ENCODE measurements at places on chromosomes 16 and 17. TPM values are rescaled to one million over a fixed set of nuclear protein-coding genes. Genes with fewer than 3 reads are reported as not detected.
A peak's percentile ranks its signal among the peaks of the same experiment; 100 is the strongest.

The KCNJ18 gene
- total RNA-seq = not detected

The ACSM2B gene
- total RNA-seq = not detected

The BMERB1 gene
- 4.0 TPM for total RNA-seq

The CYB5D1 gene
- total RNA-seq = 8.7 TPM

The TBC1D3B gene
- 18.0 TPM for total RNA-seq

The MILR1 gene
- total RNA-seq = 0.90 TPM

The PRR35 gene
- total RNA-seq = not detected

GRCh38 chr17:35368081-35368830, 5.2 kb downstream of the SLFN11 start:
- H3K4me3 ChIP-seq = peak overlapping the region; percentile 3
- peak; percentile 44 for DNase-seq
- peaks cover under 1% of the 10 kb centered on the region for H3K36me3 ChIP-seq
- no peak overlapping the region for H3K27ac ChIP-seq
- peaks cover 51% of the 10 kb centered on the region for H3K4me1 ChIP-seq
- no peaks in the 10 kb centered on the region for H3K27me3 ChIP-seq

DNA sequence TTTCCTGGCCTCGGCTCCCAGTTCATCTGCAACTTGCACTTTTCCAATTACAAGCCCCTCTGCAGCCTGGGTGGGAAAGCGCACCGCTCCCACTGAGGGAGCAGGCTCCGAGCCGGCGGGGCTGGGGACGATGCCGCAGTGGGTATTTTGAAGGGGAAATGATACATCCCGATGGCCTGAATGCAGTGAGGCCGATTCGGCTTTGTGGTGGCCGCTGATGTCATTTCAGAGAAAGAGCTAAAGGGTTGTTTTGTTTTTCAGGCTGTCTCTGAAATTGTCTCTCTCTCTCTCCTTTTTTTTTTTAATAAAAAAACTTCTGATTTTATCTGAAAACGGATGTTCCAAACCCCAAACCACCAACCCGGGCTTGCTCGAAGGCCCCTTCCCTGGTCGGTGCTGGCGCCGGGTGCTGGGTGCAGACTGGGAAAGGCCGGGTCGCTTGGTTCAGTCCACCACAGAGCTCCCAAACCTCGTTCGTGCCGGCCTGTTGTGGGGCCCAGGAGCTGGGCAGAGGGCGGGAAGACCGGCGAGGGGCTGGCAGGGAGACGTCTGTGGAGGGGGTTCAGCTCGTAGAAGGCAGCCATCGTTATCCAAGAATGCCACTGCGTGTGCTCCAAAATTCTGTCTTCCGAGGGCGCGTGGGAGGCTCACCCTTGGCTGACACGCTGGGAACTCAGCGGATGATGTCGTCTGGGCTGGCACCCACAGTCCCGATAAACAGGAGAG, 102.8 kb downstream of the FOXL1 start:
- no peaks in the 10 kb centered on the region for H3K27me3 ChIP-seq
- DNase-seq = no peak
- H3K36me3 ChIP-seq = no peaks in the 10 kb centered on the region
- no peak overlapping the region for H3K27ac ChIP-seq

DNA sequence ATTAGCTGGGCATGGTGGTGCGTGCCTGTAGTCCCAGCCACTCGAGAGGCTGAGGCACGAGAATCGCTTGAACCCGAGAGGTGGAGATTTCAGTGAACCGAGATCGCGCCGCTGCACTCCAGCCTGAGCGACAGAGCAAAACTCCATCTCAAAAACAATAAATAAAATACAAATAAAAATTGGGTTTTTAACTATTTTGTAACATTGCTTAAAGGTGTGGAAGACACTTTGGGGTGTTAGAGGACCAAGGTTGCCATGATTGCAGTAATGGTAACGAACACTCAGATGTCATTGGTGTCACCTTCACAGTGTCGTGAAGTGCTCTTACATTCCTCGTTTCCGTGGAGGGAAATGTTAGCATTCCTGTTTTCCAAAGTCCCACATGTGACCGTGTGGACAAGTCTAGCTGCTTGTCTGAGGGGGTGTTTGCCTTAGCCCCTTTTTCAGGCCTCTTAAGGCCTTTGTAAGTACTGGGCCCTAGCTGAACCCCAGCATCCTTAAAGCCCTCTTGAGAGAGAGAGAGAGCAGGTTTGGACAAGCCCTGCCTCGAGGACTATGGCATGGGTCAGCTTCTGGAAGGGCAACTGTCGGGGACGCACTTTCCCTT, 8.6 kb downstream of the C16orf96 start:
- no peaks in the 10 kb centered on the region for H3K4me1 ChIP-seq
- H3K36me3 ChIP-seq = no peaks in the 10 kb centered on the region
- H3K27me3 ChIP-seq = no peaks in the 10 kb centered on the region
- no peak overlapping the region for H3K27ac ChIP-seq
- H3K4me3 ChIP-seq = no peak overlapping the region

GRCh38 chr17:67050471-67051154, 6.3 kb downstream of the CACNG1 start:
- H3K4me1 ChIP-seq = no peaks in the 10 kb centered on the region
- H3K27ac ChIP-seq = no peak overlapping the region
- H3K27me3 ChIP-seq = no peaks in the 10 kb centered on the region
- no peak for DNase-seq

DNA sequence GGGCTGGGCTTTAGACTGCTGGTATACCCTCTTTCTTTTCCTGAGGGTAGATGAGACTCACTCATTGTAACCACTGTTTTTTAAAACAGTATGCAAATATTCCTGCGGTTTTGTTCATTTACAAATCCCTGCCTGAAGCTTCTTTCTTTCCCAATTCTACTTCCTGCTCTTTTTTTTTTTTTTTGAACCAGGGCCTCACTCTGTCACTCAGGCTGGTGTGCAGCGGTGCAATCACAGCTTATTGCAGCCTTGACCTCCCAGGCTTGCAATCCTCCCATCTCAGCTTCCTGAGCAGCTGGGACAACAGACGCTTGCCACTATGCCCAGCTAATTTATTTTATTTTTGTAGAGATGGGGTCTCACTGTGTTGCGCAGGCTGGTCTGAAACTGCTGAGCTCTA, 8.0 kb upstream of the SULT1A1 start:
- no peaks in the 10 kb centered on the region for H3K36me3 ChIP-seq
- no peak for DNase-seq
- H3K27me3 ChIP-seq = no peaks in the 10 kb centered on the region
- no peak overlapping the region for H3K4me3 ChIP-seq
- peaks cover 13% of the 10 kb centered on the region for H3K4me1 ChIP-seq

DNA sequence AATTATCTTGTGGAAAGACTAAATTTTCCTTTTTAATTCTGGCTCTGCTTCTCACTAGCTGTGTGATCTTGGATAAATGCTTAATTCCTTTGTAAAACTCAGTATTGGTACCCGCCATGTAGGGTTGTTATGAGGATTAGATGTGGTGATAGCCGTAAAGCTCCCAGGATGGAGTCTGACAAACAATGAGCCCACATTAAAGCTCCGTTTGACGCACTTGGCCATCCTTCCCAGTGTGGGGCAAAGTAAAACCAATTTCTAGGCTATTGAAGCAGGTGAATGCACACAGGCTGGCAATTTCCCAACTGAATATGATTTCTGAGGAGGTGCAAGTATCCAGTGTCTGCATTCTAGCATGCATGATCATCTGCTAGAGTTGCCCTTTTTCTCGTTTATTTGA, 123.6 kb downstream of the MRTFB start:
- no peak for DNase-seq
- no peak overlapping the region for H3K27ac ChIP-seq
- H3K4me3 ChIP-seq = no peak overlapping the region
- H3K27me3 ChIP-seq = no peaks in the 10 kb centered on the region
- H3K36me3 ChIP-seq = no peaks in the 10 kb centered on the region
- peaks cover 19% of the 10 kb centered on the region for H3K4me1 ChIP-seq

DNA sequence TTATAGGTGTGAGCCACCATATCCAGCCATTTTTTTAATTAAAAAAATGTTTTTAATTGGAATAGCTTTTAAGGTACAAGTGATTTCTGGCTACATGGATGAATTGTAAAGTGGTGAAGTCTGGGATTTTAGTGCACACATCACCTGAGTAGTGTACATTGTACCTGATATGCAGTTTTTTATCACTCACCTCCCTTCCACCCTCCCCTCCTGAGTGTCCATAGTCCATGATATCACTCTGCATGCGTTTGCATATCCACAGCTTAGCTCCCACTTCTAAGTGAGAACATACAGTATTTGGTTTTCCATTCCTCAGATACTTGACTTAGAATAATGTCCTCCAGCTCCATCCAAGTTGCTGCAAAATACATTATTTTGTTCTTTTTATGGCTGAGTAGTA, 13.4 kb upstream of the CRYBA1 start:
- no peak overlapping the region for H3K4me3 ChIP-seq
- no peaks in the 10 kb centered on the region for H3K27me3 ChIP-seq
- H3K36me3 ChIP-seq = no peaks in the 10 kb centered on the region
- no peak overlapping the region for H3K27ac ChIP-seq
- DNase-seq = no peak

DNA sequence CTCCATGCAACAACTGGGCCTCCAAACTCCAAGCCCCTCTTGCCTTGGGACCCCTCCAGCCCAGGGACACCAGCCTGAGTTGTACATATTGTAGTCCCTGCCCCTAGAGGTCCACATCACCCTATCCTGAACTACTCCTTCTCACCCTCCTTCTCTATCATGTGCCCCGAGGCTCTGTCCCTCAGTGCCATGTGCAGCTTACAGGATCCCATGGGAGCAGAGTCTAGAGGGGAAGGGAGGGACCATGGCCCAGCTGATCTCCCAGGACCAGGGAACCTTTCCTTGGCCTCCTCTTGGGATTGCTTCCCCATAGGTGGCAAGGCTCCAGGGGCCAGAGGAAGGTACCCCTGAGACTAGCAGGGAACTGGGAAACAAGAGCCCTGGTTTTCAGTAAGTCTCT, 35.3 kb downstream of the TMEM132E start:
- no peak for DNase-seq
- no peak overlapping the region for H3K27ac ChIP-seq
- H3K27me3 ChIP-seq = no peaks in the 10 kb centered on the region
- no peaks in the 10 kb centered on the region for H3K4me1 ChIP-seq
- no peaks in the 10 kb centered on the region for H3K36me3 ChIP-seq
- H3K4me3 ChIP-seq = no peak overlapping the region

DNA sequence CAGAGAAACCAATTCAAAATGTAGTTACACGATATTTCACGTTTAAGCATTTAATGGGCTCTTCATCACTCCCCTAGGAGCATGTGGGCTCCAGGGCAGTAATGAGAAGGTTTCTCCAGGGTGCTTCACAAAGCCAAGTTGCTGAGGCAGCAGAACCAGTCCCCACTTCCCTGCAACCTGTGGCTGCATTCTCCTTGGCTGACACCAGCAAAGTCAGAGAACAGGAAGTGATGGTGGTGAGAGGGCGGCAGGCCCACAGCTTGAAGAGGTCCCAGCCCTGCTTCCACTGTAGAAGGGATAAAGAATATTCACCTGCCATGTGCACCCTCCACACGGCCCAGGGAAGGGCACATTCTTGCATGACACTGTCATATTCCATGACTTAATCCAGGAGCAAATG, 133.2 kb downstream of the CBLN1 start:
- no peaks in the 10 kb centered on the region for H3K27me3 ChIP-seq
- no peak overlapping the region for H3K27ac ChIP-seq
- H3K4me1 ChIP-seq = no peaks in the 10 kb centered on the region
- H3K4me3 ChIP-seq = no peak overlapping the region
- no peaks in the 10 kb centered on the region for H3K36me3 ChIP-seq
- no peak for DNase-seq

GRCh38 chr16:13938480-13938879, 18.5 kb downstream of the ERCC4 start:
- H3K36me3 ChIP-seq = peaks cover 6% of the 10 kb centered on the region
- H3K4me3 ChIP-seq = no peak overlapping the region
- H3K27me3 ChIP-seq = no peaks in the 10 kb centered on the region
- H3K27ac ChIP-seq = no peak overlapping the region
- DNase-seq = no peak

DNA sequence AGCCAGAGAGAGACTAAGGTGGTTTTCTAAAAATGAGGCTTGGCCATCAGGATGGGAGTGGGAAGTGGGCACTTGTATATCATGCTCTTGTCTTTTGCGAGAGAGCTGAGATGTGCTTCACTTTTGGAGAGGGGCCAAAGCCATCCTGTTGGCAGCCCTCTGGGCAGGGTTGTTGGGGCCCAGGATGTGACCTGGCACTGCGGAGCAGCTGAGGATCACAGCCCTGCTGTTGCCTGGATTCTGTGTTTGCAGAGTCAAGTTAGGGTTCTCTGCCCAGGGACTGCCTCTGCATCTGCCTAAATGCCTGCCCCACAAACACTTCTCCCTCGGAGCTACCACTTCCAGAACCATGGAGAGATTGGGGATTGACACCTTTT, 71.2 kb downstream of the PLD6 start:
- no peak overlapping the region for H3K4me3 ChIP-seq
- H3K4me1 ChIP-seq = peaks cover 4% of the 10 kb centered on the region
- no peaks in the 10 kb centered on the region for H3K27me3 ChIP-seq
- peaks cover 74% of the 10 kb centered on the region for H3K36me3 ChIP-seq
- no peak for DNase-seq

DNA sequence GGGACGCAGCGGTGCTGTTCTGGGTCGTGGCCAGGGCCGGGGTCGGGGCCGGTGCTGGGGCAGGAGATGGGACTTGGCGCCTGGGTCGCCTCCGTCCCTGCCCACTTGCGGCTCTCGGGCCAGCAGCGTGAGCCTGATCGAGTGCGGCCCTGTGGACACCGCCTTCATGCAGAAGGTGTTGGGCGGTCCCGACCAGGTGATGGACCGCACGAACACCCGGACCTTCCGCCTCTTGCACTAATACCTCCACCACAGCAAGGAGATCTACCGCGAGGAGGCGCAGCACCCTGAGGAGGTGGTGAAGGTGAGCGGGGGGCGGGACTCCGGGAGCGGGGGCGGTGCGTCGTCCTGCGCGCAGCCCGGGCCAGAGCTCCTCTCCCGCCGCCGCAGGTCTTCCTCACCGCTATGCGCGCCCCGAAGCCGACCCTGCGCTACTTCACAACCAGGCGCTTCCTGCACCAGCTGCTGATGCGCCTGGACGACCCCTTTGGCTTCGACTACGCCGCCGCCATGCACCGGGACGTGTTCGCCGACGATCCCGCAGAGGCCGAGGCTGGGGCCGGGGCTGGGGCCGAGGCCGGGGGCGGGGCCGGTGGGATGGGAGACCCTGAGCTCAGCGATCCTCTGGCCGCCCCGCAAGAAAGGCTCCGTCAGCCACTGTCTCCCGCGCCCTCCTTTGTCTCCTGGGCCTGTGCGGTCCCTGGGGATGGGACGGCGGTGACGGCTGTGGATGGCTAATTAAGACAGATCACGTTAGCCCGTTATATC, 4.5 kb upstream of the HSD17B1 start:
- peak overlapping the region; percentile 45 for H3K4me3 ChIP-seq
- no peaks in the 10 kb centered on the region for H3K36me3 ChIP-seq
- no peak overlapping the region for H3K27ac ChIP-seq
- no peaks in the 10 kb centered on the region for H3K27me3 ChIP-seq
- DNase-seq = peak; percentile 62

GRCh38 chr17:41915020-41915419, 3.7 kb downstream of the ACLY start:
- no peak overlapping the region for H3K27ac ChIP-seq
- no peak overlapping the region for H3K4me3 ChIP-seq
- no peak for DNase-seq
- H3K4me1 ChIP-seq = peaks cover 48% of the 10 kb centered on the region
- H3K27me3 ChIP-seq = no peaks in the 10 kb centered on the region

- H3K4me1 ChIP-seq = no peaks in the 10 kb centered on the region
- no peak overlapping the region for H3K27ac ChIP-seq
- DNase-seq = no peak
- peaks cover 4% of the 10 kb centered on the region for H3K36me3 ChIP-seq
These were observed 63.2 kb upstream of the SLC12A3 start for GRCh38 chr16:56801762-56802161.

Measured in CD4-positive, alpha-beta memory T cell (primary cell).